ENCODE measurements at places on chromosomes 16 and 17.

DNA sequence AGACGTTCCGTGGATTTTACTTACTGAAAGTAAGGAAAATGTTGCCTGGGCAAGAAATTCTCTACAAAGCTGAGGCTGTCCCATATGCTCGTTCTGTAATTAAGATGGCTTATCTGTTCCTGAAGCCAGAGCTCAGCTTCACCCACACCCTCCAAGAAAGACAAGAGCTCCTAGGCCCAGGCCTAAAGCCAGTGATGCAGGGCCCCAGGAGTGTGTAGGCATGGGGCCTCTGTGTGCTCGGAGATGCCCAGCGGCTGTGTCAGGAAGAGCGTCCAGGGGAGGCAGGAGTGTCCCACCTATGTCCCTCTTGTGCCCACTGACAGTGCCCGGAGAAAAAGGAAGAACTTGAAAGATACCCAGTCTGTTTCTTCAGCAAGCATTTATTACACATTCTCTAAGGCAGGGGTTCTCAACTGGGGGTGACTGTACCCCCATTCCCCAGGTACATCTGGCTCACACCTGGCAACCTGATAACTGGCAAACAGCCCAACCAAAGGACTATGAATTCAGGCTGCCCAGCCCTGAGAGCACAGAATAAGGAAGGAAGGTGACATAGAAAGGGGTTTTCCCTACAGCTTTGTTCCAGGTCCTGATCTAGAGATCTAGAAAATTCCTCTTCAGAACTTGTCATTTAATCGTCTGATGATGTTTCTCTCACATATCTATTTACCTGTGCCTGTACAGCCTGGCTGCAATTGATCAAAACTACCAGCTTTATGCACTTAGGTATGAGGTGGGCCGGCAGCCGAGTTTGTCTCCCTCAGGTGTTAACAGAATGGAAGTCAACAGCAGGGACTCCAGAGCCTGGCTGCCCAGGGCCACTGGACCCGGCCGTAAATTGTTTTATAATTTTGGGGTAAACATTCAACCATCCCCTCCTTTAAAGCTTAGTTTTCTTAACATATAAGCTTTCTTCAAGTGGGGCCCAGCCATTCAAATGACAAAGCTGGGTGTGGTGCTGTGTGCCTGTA, 12.0 kb downstream of the SNN start:
- no peak for DNase-seq

- no peak for DNase-seq
These were observed 39.1 kb downstream of the PGS1 start for GRCh38 chr17:78417531-78417909.

GRCh38 chr16:10122546-10122945, 59.7 kb downstream of the GRIN2A start:
- DNase-seq, result no peak

- no peak for DNase-seq
These were observed 335 bp downstream of the TMEM11 start for GRCh38 chr17:21213638-21214014.

DNA sequence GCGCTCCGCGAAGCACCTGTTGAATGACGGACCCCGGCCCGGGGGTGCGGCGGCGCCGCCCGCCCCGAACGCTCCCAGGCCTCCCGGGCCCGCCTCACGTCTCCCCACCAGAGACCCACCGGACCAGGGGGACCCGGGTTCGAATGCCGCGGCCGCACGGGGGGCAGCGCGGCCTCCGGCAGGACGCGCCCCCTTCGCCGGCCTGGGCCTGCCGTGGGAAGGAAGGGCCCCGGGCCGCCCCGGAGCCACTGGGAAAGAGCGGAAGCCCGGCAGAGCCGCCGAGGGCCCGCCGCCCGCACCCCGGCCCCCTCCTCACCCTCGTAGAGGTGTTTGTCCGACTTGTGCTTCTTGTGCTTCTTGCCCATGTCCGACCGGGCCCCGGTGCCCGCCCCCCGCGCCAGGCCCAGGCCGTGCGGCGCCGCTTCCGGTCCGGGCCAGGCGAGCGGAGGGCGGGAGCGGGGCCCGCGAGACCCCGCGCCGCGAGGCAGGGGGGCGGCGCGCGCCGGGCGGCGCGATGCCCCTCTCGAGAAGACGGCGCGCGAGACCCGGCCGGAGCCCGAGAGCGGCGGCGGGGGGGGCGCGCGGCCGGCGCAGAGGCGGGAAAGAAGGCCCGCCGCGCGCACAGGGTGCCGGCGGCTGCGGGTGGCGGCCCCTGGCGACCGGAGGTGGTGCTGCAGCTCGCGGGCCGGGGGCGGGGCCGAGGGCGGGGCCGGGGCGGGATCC, at the start of gene BRD7:
BRD7 (minus strand) TSS at position 579 of the 723 bp plus-strand sequence; CDS start at position 365, 214 bp downstream.
- DNase-seq, result no peak

GRCh38 chr16:81239367-81240121, 1.1 kb downstream of the BCO1 start:
- DNase-seq, result no peak

DNA sequence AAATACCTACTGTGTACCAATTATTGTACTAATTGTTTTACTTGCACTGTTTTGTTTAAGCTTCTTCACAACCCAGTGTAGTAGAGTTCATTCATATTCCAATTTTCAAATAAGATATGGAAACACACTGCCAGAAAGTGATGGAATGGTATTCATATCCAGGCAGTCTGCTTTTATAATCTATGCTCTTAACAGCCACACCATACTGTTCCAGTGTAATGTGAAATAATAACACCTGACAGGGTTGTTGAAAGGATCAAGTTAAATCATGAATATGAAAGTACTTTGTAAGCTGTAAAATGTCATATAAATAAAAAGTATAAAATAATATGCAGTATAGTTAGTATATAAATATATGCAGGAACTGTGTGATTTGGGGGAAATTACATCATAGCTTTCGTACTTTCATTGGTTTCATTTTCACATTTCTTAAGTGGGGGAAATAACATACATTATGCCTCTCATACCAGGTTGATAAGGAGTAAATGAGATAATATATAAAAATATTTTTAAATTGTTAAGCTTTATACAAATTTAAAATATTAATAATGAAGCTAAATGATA, 230.8 kb downstream of the TANC2 start:
- no peak for DNase-seq

DNA sequence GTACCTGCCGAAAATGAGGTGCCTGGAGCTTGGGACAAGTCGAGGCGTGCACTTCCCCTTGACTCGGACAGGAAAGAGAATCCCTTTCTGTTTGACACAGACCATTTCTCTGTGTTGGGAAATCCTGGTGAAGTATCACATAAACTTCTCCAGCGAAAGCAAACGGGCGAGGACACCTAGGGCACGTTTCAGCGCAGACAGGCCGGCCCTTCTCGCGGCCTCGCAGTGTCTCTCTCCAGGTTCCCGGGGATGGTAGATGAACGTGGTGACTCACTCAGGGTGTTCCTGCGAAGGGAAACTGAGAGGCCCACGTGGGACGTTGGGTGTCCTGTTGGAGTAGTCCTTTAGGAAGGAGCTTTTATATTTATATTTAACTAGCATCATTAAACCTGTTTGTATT, 36.3 kb upstream of the ZNF750 start:
- DNase-seq, result no peak

DNA sequence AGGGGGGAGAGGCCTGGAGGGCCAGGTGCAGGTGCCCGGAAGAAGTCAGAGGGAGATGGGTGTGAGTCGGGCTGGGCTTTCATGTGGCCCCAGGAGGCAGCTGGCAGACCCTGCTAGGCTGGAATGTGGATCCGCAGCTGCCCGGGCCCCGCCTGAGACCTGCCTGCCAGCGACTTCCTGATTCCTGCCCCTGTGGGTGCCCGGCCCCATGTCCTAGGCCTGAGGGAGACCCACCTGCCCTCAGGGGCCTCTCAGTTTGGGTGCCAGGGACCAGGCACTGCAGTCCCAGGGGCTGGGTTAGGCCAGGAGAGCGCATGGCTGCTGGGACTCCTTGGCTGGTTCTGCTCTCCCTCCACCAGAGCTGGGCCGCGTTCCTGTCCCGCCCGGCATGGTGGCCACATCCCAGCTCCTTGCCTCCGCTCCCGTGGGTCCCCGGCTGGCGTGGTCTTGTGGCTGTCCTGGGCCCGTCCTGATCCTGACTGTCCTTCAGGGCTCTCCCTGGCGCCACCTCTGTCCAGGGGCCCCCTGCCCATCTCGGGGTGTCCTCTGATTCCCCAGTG, 22.1 kb upstream of the SPNS2 start:
- no peak for DNase-seq

- no peak for DNase-seq
These were observed 10.0 kb downstream of the SNN start for GRCh38 chr16:11677959-11678881.

GRCh38 chr17:39634384-39634871, 2.5 kb upstream of the STARD3 start:
- no peak for DNase-seq

DNA sequence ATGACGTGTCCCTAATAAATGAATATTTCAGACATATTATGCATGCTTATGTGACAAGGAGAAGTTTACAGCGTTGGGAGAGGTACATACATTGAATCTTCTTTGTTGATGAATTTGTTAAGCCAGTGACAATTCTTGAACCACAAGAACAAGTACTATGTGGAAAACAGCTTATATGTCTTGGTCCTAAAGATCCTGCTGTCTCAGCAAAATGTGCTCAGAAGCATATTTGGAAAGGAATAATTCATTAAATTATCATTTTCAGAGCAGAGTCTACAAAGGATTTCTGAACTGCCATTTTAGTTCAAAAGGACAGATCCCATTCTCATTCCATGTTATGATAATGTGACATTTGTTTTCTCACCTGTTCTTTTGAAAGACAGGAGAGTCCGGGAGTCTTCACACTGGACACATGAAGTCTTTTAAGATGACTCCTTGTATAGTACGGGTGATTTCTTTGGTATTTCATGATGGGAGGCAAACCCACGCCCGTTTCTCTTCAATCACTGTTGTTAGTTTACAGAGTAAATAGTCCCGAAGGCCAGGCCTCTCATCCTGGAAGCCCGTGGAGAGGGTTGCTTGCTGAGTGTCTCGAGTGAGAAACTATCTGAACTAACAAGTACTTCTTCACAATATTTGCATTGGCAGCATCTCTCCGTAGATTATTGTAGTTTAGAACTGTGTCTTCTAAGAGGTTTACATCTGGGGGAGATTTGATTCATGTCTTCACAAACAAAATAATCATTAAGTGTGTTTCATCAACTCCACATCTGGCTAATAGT, 26.7 kb downstream of the VPS35L start:
- DNase-seq, result no peak

DNA sequence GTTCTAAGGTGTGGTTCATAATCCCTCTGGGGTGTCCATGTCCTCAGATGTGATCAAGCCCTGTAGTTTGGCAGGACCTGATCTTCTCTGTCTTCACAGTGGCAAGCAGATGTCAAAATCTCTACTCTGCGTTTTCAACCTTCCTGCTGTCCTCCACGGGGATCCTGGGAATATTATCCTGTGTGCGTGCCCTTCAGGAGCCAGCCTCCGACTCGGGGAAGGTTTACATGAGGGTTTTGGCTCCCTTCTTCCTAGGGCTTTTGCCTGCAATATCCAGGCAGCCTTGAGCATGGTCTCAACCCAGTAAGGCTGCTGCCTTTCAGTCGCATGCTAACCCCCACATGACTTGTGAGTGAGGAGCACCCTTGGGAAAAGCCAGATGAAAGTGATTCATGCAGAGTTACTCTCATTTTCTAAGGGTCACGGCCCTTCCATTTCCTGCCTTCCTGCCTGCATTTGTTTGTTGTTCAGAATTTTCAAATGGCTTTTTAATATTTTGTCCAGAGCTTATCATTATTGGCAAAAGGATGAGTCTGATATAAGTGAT, 202.2 kb upstream of the CHMP6 start:
- peak; percentile 85 for DNase-seq

DNA sequence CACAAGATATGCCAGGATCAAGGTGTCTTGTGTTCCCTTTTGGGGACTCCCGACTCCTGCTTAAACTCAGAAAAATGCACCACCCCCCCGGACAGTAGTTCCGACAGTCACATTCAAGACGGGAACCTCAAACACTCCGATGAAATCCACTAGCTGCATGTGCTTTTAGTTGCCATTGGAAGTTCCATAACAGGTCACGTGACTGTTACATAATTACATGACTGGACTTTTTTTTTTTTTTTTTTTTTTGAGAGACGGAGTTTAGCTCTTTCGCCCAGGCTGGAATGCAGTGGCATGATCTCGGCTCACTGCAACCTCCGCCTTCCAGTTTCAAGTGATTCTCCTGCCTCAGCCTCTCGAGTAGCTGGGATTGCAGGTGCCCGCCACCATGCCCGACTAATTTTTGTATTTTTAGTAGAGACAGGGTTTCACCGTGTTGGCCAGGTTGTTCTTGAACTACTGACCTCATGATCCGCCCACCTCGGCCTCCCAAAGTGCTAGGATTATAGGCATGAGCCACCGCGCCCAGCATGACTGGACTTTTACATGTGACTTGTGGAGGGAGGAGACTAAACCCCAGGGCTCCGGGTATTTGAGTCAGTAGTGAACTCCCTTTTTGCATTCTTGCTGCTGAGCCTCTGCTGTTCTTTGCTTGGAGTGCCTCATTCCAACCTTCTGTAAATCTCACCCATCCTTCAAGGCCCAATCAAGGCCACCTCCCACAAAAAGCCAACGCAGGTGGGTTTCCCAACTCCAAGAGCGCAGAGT, 1.6 kb downstream of the SIRT7 start:
- no peak for DNase-seq

- DNase-seq, result no peak
These were observed 7.4 kb downstream of the SSTR2 start for GRCh38 chr17:73172252-73172651.

GRCh38 chr17:55305321-55306087, 40.7 kb downstream of the HLF start:
- DNase-seq, result no peak

DNA sequence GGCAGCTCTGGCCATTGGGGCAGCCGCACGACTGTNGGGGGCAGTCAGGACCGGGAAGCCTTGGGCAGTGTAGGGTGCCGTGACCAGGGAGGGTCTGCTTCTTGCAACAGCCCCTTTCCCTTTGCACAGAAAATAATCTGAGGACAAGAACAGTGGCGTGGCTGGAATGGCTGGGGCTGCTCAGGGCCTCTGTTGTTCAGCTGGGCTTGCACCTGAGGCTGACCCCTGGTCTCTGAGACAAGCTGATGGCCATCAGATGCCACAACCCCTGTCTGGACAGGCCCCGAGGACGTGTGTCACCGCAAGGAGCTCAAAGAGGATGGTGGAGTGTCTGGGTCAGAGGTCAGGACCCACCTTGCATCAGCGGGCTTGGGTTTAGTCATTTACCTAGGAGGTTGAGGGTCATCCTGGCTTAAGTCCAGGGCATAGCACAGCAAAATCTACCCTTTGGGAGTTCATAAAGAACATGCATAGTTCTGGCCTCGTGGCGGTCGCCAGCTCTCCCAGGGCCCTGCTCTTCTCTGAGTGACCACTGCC, 46.9 kb downstream of the METRNL start:
- no peak for DNase-seq

DNA sequence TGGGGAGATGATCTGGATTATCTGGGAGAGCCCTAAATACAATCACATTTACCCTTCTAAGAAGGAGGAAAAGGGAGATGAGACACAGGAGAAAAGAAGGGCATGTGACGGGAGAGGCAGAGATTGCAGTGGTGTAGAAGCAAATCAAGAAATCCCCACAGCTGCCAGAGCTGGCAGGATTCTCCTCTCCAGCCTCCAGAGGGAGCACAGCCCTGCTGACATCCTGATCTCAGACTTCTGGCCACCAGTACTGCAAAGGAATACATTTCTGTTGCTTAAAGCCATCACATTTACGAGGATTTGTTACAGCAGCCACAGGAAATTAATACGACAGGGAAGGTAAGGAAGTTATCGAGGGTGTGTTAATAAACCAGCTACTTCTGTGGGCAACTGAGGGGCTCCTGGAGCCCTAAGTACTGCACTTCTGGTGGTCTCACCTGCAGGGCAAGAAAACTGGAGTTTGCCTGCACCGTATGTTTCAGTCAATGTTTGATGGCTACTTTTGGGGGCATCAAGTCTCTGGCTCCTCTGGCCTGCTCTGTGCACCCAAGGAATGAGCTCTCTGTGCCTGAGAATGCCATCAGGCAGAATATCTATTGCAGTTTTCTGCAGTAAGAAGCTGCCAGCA, 22.9 kb upstream of the CDH13 start:
- no peak for DNase-seq

Measured in AG09319 (cell line).